ENCODE measurements at places on chromosomes 7 and 10.

- DNase-seq = no peak
These were observed 481.4 kb downstream of the IPMK start for GRCh38 chr10:57786331-57786730.

- no peak for DNase-seq
These were observed 214.8 kb downstream of the KLF6 start for GRCh38 chr10:3570131-3570729.

- no peak for DNase-seq
These were observed 42.0 kb downstream of the LYZL2 start for GRCh38 chr10:30587522-30588031.

DNA sequence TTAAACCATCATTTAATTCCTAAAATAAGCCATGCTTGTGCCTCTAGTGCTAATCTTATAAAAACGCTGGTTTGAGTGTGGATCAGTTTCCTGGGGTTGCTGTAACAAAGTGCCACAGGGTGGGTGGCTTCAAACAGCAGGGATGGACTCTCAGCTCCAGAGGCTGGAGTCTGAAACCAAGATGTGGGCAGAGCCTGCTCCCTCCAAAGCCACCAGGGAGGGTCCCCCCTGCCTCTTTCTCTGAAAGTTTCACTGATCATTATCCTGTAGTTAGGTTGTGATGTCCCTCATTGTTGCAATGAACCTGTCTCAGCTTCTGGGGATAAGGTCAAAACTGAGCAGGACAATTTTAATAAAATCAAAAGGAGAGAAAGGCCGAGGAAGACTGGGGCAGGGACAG lies 251.9 kb upstream of the TCERG1L start:
- no peak for DNase-seq

GRCh38 chr10:51406581-51406980 lies 292.8 kb downstream of the CSTF2T start:
- no peak for DNase-seq

DNA sequence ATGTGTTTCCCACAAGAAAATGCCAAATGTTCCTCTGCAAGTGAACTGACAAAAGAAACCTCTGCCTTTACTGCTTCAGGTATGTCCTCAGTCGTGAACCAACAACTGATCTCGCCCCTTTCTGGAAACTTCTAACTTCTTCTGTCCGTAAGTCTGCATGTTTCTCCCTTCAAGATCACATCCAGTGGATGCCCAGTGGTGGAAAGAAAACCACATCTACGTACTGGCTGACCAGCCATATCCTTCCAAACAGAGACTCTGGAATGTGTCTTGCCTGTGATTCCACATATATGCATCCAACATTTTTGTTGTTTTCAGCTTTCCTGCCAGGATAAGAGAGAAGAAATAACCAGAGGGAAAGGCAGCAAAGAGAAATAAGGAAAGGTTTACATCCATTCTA lies 152.7 kb downstream of the GLI3 start:
- DNase-seq = no peak

GRCh38 chr7:2821161-2821841 lies 22.8 kb downstream of the GNA12 start:
- DNase-seq = no peak

- no peak for DNase-seq
These were observed 468.1 kb upstream of the NRP1 start for GRCh38 chr10:33802566-33802965.

DNA sequence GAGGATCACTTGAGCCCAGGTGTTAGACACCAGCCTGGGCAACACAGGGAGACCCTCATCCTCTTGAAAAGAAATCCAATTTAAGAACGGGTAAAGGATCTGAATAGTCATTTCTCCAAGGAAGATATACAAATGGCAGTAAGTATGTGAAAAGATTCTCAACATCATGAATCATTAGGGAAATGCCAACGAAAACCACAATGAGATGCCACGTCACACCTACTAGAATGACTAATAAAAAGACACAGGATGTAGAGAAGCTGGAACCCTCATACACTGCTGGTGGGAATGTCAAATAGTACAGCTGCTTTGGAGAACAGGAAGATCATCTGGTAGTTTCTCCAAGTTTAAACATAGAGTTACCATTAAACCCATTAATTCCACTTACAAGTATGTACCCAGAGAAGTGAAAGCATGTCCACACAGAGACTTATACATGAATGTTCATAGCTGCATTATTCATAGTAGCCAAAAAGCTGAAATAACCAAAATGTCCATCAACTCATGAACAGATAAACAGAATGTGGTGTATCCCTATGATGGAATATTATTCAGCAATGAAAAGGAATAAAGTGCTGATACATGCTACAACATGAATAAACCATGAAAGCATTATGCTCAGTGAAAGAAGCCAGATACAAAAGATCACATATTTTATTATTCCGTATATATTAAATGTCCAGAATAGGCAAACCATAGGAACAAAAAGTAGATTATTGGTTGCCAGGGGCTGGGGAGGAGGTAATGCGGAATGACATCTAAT lies 13.1 kb upstream of the ZMIZ2 start:
- DNase-seq = no peak

- no peak for DNase-seq
These were observed 9.2 kb downstream of the CPA2 start for GRCh38 chr7:130275826-130276297.

- no peak for DNase-seq
These were observed 337.1 kb upstream of the AKR1E2 start for GRCh38 chr10:4488904-4489303.

GRCh38 chr10:128912568-128913311 lies 554.3 kb upstream of the MGMT start:
- DNase-seq = no peak

DNA sequence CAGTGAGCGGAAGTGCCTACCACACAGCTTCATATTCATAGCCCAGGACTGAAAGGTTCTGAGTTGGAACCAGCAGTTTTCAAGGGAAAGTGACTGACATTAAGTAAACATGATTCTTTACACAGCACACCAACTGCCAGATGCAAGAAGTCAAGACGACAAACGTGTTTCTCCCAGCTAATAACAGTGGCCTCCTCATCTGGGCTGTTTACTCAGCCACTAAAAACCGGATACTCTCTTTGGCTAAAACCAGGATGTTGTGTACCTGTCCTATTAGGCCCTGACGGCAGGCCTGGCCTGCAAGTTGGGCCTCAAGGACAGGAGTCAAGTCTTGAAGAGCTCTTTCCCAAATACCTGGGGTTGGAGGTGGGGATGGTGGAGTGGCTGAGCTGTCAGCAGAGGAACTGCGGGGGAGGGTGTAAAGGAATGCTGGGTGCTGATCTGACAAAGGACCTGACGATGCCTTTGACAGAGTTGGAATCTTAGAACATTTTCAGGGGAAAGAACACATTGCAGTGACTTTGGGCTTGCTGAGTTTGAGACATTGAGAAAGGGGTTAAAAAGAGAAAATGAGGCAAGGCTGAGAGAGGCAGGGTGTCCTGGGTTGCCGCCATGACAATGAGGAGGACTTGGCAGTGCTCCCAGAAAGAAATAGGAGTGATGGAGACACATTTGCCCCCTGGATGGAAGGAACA lies 57.7 kb downstream of the STEAP1B start:
- DNase-seq = no peak
